Caki2 (cell line): ENCODE measurements at places on chromosomes 5 and 9. TPM values are rescaled to one million over a fixed set of nuclear protein-coding genes. Genes with fewer than 3 reads are reported as not detected.

The SOX30 gene
- total RNA-seq, result not detected in 2 replicates

The ZBED3 gene
- 0.14 TPM in 1 of 2 replicates, not detected in the other for total RNA-seq

The SARDH gene
- total RNA-seq, result 7.6 and 13.0 TPM in 2 replicates

The SLC23A1 gene
- 0.06 and 3.9 TPM in 2 replicates for total RNA-seq

GRCh38 chr5:180090098-180090768, 18.7 kb upstream of the RNF130 start:
- DNase-seq, result peak; percentile 75

DNA sequence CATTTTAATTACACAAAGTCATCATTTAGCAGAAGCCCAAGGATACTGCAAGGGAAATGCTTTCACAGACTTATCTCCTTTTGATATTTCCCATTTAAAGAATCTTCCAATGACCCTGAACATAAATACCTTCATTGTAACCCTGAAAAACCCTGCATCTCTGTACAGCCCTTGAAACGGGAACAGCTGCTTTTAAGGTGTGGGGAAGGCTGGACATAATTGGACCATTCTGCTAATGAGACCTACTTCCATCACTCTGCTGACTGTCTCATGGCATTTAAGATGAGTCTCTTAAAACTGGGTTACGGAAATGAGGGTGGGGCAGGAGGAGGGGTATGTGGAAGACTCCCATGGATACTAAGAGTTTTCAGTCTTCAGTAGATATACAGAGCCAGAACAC, 485.8 kb downstream of the BRINP1 start:
- no peak for DNase-seq

GRCh38 chr5:148974642-148975327, 88.1 kb downstream of the SH3TC2 start:
- DNase-seq, result peak; percentile 16

DNA sequence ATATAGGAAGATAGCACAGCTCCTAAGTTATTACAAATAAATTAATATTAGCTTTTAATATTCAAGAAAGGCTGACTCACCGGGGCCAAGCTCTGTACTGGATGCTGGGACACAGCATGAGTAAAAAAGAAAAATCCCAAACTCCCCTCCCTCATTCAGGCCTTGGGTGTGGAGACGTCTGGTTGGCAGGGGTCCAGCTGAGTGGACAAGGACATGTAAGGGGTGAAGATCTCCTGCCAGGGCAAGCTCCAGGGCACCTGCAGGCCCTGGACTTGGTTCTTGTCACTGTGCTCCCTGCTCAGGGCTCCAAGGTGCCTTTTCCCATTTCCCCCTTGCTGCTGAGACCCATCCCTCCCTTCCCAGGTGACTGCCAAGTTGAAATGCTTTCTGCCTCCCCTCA, 388.5 kb downstream of the ENC1 start:
- DNase-seq, result no peak

GRCh38 chr5:124460642-124461041, 285.8 kb downstream of the ZNF608 start:
- no peak for DNase-seq

- DNase-seq, result peak; percentile 83
These were observed 235.3 kb downstream of the SYK start for GRCh38 chr9:91036826-91037510.

DNA sequence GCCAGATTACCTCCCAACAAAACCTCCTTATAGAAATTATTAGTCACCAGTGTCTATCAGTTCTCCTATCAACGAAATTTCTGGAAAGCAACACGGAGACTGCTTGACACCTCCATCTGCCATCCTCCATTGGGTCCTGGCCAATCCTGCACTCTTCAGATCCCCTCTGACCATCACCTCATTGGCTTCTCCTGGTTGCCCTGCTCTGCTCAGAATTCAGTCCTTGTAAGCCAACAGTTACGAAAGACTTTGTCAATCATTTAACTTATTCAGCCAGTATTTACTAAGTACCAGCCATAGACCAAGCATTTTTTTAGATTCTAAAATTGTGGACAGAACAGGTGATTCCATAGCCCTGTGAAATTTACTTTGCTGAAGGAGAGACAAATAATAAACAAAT, 228.5 kb downstream of the MARCHF11 start:
- no peak for DNase-seq
